ENCODE measurements at places on chromosomes 11 and 22.
A peak's percentile ranks its signal among the peaks of the same experiment; 100 is the strongest.

DNA sequence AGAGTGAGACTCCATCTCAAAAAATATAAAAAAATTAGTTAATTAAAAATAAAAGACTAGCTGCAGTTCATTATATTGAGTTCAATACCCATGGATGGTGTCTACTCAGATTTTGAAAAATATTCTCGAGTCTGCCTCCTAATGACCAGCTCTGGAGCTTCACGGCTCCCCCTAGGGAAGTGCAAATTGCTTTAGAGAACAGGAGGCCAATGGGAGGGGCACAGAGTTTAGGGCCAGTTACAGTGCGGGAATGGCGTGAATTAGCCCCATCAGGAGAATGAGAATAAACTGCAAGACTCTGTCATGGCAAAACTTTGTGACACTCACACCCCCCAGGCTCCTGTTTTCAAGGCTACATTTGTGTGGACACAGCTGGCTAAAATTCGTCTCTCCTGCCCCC, 4.6 kb downstream of the FGF4 start:
- DNase-seq: no peak

- no peak for DNase-seq
Measured at GRCh38 chr22:44127356-44127755, 53.4 kb upstream of the PARVG start.

DNA sequence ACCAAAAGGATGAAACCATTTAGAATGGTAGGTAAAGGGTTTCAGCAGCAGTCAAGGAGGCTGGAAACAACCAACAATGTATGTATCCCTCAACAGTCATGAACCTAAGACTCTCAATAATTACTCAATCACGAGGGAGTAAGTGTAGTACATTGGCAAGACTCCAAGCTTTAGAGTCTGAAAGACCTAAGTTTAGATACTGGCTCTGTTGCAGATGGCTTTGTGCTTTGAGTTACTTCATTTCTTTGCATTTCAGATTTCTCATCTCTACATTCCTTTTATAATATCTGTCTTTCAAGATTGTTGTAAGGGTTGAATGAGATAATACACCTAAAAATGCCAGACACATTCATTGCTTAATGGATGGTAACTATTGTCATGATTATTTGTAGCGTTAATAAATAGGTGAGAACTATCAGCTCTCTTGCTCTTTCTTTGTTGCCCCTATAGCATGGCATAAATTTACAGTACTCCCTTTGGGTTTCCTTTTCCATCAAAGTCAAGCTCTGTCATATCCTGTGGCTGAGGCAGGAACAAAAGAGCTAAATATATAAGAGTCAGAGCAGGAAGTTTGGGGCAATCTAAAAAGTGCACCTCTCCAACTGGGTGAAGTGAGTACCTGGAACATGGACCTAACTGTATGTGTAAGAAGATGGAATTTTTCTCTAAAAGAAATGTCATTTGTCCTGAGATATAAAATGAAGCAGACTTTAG, 228.2 kb upstream of the ZC3H12C start:
- DNase-seq: no peak

GRCh38 chr11:6667733-6668374, 12.2 kb upstream of the DCHS1 start:
- peak; percentile 47 for DNase-seq

- no peak for DNase-seq
Measured at GRCh38 chr11:46178513-46178912, 57.3 kb upstream of the PHF21A start.

- DNase-seq: no peak
Measured at GRCh38 chr11:107307991-107308390, 149.6 kb downstream of the CWF19L2 start.

DNA sequence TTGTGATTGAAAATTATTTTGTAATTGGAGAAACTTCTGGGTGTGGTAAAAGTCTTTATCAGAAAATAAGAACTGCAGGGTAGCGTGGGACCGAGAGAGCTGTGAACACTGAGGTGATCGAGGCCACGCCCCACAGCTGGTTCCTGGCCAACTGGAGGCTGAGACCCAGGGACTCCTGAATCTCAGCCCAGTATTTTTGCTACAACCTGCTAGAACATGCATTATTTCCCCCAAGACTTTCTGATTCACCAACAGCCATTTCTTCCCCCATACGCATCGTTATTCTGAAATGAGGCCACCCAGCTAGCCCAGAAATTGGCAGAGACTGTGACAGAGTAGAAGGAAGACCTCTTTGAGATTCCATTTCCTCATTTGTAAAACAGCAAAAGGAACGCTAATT, 3.4 kb upstream of the FGF19 start:
- DNase-seq: no peak

- no peak for DNase-seq
Measured at GRCh38 chr22:26949193-26949592, 291.8 kb downstream of the MIAT start.

GRCh38 chr22:39534591-39535356, 2.2 kb upstream of the RPS19BP1 start:
- no peak for DNase-seq

DNA sequence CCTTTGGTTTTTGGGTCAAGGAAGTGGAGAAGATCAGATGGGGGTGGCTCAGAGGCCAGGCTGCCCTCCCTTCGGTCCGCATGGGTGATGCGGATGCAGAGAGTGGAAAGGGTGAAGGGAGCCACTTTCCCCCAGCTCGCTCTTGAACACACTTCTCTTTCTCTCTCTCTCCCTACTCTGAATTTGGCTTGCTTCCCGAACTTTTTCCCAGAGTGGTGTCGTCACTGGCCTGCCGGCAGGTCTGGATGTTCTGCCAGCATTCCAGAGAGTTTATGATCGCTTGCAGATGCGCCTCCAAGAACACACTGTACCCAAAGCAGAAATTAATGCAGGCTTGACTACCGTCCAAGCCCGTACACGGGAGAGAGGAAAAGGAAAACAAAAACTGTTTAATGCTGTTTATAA, 103.2 kb downstream of the ZBTB16 start:
- peak; percentile 97 for DNase-seq

- DNase-seq: peak; percentile 29
Measured at GRCh38 chr11:119421941-119422808, 797 bp downstream of the THY1 start.

DNA sequence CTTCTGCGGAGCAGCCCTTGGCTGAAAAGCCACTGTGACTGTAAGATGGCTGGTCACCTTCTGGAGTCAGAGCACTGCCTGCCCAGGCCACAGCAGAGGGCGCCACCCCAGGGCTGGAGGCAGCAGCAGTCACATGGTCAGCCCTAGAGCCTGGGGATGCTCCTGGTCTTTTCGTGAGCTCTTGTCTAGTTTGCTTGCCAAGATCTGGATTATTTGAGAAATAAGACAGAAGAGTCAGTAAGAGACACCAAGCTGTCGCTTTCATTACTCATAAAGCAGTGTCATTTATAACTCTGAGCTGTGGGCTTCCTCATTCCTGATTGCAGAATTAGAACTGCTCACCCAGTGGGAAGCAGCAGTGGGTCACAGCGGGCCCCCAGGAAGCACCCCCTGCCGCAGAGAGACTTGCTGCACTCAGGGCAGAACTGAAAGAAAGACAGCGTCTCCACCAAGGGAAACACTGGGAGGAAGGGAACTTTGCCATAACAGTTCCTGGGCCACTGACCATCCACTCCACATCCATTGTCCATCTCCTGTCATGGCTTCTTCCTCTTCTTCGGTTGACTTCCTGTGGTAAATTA, 56.7 kb downstream of the PPP6R2 start:
- peak; percentile 6 for DNase-seq

DNA sequence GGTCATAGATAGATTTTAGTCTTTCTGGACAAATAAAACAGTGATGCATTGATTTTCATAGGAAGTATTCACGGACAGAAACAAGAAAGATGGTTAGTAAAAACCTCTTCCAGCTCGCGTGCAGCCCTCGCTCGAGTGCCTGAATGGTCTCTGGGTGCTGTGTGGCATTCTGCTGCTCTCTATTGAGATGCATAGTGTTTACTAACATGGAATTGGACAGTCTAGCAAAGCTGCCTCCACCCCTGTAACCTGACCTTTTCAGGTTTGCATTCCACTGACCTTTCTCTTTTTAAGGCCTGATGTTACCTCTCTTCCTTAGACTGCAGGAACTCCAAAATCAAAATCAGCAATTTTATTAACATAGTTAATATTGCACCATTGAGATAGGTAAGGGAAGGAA, 643.4 kb downstream of the JRKL start:
- DNase-seq: no peak

DNA sequence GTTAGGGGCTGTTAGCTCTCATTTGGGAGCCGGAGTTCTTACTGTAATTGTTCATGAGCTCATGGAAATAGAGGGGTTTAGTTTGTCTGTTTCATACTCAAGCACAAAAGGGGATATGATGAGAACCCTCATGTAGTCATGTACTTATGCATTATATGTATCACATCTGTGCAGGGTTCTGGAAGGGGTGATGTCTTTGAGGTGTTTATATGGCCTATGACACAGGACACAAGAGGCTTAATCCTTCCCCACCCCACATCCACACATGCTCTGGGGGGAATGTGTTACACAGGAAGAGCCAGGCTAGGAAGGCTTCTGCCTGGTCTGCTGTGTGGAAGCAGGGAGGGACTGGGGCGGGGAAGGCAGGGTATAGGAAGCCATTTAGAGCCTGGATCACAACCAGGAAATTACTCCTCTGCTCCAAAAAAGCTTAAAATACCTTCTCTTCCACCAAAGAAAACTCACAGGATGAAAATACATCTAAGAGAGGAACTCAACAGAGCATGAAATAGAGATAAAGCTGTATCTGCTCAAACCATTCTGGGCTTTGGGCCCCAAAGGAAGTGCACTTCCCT, 316.1 kb downstream of the TMEM135 start:
- no peak for DNase-seq

DNA sequence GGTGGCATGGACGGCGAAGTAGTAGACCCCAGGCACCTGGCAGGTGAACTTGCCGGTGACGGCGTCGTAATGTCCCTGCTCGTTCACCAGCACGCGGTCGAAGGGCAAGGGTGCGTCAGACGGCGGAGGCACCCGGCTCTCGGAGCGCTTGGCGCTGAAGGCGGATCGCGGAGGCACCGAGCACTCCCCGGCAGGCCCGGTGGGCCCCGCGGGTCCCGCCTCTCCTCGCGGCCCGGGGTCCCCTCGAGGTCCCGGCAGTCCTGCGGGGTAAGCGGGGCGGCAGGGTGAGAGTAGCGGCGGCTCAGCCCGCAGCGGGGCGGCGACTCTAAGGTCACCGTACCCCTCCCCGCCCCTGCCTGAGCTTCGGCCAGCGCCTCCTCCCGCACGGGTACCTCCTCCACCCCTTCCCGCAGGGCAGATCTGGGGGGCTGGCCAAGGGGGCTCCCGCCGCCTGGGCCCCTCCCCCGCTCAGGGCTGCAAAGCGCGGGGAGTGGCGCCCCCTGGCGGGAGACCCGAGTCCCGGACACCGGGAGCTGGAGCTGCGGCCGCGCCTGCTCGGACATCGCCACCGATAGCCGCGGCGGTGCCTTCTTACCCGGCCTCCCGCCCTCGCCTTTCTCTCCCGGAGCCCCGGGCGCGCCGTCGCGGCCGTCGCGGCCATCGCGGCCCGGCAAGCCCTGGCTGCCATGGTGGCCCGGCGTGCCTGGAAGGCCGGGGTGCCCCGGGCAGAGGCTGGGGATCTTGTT, 921 bp downstream of the C1QTNF5 start:
- DNase-seq: no peak

GRCh38 chr22:24592851-24593558, at the start of gene LRRC75B:
Gene LRRC75B (minus strand): TSS chr22:24593073. CDS start chr22:24593039, 34 bp downstream.
- peak; percentile 49 for DNase-seq

DNA sequence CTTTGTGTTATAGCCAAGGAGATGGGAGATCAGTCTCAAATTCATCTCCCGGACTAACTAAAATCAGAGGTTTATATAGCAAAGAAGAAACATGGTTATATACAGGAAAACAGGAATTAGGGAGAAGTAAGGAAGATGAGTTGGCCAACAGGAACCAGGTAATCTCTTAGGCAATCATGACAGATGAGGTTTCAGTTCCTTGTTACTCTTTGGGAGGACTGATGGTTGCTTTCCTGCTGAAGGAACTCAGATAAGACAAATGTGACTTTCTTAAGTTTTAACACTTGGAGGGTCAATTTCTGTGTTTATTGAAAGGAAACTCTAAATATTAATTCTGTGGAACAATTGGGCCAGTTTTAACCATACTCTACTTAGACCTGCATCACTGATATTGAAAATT, 1072.0 kb upstream of the CNTN5 start:
- DNase-seq: no peak

GRCh38 chr11:72793076-72793424, 797 bp downstream of the STARD10 start:
- no peak for DNase-seq

DNA sequence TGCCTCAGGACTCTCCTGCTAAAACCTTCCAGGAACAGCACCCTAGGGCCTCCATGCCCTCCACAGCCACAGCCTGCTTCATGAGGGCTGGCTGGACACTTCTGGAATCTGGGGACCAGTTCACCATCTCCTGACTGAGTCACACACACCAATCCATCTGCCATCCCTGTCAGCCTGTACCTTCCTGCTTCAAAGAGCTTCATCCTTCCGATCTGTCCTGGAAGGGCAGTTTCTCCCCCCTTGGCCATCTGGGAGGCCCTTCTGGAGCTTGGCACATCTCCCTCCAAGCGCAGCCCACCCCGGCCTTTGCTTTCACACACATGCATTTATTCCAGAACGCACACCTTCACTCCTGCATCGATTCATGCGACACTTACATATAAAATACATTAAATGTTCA, 13.0 kb downstream of the APBB1 start:
- DNase-seq: no peak

DNA sequence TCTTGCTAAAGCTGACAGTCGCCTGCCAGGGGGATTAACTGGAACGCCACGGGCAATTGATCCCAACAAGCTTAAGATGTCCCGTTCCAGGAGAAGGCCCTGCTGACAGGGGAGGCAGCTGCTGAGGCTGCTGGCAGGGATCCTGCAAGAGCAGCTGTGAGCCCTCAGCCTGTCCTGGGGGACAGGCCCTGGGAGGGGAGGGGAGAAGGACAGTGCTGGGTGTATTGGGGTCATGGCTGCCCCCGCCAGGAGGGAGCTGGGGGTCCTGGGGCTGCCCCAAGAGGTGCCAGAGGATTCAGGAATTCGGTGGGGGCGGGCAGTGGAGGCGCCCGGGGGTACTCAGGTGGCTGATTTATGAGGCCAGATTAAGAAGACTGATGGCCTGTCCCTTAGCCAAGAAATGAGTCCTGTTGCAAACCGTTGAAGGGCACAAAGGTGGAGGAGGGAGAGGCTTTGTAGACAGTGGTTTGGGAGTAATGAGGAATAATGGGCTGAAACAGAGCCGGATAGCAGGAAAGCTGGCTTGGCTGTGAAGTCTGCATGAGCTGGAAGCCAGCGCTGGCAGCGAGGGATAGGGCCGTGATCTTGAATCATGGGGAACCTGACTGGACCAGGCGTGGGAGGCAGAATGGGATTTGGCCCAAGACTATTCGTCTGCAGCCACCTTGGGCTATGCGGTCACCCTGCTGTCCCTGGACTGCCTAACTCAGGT, 133.5 kb downstream of the CACNA1I start:
- no peak for DNase-seq

DNA sequence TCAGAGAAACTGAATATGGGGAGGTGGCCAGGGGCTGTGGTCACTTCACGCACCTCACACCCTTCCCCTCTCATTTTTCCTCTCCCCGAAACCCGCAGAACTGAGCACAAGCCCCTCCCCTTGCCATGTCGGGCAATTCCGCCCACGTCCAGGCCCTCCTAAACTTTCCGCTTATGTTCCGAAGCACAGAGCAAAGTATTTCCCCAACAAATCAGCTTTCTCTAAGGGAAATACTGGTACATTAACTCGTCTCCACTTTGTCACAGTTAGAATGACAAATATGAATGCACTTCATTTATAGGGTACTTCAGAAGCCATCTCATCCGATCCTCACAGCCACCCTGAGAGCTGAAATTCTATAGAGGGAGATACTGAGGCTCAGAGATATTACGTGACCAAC, 94.7 kb upstream of the TMEM45B start:
- DNase-seq: no peak
